ENCODE measurements at places on chromosomes 3 and 15.

GRCh38 chr3:144394032-144394431 is 422.4 kb downstream of the DIPK2A start:
- DNase-seq, result no peak

GRCh38 chr3:111506435-111506834 is 35.6 kb upstream of the CD96 start:
- no peak for DNase-seq

DNA sequence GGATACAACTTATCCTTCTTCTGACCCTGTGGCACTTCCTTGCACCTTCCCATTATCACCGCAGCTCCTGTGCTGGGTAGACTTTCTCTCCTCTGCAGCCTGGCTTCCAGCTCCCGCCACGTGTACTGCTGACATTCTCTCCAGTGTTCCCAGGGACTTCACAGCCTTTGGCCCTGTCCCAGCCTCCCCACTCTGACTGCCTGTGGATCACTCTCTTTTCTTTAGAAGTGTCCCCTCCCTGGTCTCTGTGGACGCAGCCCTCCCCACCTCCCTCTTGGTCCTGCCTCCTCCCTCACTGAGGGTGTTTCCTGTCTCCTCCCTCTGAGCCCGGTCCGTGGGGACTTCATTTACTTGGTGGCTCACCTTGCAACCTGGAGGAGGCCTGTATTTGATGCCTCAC is 17.4 kb downstream of the PDIA5 start:
- DNase-seq, result no peak

- no peak for DNase-seq
Observed at GRCh38 chr15:27328608-27329007, 357.6 kb downstream of the GABRG3 start.

DNA sequence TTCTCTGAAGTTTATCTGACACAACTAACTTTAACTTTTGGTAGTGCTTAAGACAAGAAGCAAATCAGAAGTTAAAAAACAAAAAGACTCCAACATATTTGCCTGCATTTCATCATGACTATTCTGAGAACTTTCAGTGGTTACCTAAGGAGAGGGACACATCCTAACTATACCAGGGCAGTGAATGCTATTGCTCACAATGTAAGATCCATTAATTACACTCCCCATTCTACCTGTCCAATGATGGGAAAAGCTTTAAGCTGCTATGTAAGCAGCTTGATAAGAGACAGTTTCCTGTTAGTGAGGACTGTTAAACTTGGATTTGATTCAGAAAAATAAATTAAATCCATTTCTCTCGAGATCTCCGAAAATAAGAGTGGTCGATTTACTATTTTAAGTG is 37.5 kb downstream of the SERPINI1 start:
- DNase-seq, result no peak

DNA sequence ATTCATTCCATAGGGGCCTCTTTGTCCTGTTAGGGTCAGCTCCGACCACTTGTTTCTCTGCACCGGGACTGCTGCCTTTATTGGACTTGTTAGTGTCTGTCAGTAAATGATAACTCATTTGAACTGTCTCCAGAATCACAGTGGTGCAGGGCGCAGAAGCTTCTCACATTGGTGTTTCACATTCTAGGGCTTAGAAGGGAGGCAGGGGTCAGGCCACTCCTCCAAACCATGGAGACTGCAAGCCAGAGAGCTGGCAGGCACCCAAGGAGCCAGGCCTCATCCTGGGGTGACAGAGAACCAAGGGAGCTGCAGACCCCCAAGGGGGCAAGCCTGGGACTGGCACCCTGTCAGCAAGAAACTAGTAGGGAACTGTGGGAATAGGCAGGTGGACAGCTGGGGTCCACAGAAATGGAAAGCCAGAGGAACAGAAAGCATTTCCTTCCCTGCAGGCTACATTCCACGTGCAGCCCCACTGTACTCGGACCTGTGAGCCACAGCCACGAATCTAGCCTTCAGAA is 49.1 kb downstream of the CCNL1 start:
- no peak for DNase-seq
